ENCODE measurements at places on chromosomes 3 and 15.

- no peak for DNase-seq
These were observed 31.3 kb downstream of the LDHAL6B start for GRCh38 chr15:59237924-59238331.

DNA sequence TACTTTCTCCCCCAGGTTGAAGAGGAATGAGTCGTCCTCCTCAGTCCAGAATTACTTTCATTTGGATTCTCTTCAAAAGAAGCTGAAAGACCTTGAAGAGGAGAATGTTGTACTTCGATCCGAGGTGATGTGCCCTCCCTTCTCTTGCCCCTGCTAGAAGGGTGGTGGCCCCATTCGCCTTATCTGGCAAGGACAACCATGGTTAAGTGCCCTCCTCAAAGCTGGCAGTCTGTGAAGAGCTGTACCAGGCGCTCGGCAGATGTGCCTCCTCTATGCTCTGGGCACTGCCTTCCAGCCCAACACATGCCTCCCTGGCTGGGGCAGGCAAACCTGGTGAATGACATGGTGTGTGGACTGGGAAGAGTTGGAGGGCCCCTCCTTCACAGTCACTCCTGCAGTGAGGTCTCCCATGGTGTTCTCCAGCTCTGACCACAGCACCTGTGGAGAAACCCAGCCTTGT is 77.0 kb downstream of the CCK start:
- no peak for DNase-seq

DNA sequence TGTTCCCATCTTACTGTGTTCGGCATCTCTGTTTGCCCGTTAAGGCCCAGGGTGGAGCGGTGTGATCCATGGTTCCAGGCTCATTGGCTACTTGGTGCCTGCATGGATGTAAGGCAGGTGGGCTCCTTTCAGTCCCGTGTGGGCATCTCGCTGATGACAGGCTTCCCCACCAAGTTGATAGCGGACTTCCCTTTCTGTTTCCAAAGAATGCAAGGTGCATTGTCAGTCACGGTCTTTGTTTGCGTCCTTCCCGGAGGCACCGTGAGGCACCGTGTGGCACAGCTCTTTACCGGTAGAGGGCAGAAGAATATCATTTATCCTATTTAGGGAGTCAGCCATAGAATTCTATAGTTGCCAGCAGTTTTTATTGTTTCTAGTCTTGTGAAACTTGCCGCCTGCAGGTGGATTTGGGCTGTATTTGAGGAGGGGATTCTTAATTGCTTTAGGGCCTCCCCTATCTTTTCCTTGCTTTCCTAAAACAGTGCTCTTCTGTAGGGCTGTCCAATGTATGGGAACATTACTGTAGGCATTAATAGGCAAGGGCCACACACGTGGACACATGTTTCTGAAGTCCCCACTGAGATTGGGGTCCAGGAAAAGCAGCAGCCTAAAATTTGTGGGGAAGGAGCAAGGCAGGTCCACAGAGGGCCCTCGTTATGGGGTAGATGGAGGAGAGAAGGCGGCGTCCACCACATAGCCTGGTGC is 244.1 kb downstream of the SLCO3A1 start:
- no peak for DNase-seq

DNA sequence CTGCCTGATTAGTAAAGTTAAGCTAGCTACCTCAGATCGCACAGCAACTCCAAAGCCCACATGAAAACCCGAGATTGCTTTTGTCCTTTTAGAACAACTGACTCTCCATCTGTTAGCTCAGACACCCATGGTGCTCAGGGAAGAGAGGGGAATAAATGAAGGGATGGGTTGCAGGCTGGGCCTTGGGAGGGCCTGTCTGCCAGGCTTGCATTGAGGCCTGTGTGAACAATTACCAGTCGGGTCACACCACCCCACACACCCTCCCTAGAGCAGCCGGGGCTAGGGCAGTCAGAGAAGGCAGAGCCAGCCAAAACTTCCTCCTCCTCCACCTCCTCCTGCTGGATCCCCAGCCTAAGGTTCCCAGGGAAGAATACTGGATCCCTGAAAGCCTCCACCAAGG is 8.8 kb upstream of the PRKAR2A start:
- DNase-seq: no peak

GRCh38 chr3:135348690-135349089 is 553.6 kb downstream of the EPHB1 start:
- no peak for DNase-seq

DNA sequence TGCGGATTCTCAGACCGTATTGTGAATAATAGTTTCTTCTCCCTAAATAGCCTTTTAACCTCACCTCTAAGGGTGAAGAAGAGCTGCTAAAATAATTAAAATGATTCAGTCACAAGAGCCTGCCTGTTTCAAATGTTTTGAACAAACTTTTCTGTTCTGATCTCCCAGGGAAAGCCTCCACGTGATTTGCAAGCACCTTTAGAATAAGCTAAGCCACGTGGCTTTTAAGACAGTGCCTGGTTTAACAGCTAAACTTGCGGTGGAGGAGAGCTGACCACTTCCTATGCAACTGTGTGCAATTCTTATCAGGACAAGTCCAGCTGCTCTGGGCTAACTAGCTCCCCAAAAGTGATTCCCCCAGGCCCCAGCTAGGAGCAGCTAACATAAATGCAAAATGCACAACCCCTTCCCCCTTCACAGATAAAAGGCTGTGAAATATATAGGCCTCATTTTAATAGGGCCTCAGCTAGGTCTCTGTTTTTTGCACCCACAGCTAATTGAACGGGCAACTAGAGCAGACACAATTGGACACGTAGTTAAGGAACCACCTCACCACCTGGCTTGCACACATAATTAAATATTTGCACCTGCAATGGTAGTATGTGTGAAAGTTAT is 401.2 kb upstream of the NR2F2 start:
- DNase-seq: no peak

DNA sequence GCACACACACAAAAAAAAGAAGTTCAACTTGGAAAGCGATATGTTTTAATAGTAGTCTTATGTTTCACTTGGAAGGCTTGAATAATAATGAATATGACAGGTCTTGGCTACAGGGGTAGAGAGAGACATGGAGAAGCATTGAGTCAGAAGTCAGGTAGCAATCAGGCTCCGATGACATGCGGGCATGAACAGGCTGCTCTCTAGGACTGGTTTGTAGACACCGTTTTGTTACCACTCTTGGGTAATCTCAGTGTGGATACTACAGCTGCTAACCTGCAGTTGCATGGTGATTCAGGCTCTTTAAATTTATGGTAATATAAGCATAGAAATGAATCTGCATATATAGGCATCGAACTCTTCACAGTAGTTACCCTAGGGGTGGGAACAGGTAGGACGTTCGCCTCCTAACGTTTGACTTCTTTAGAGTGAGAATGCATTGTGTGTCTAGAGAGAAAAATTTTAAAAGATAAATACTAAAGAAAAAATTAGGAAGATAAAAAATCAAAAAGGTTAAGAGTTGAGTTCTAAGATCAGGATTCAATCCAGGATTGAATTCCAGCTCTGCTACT is 241.6 kb upstream of the KBTBD8 start:
- no peak for DNase-seq

DNA sequence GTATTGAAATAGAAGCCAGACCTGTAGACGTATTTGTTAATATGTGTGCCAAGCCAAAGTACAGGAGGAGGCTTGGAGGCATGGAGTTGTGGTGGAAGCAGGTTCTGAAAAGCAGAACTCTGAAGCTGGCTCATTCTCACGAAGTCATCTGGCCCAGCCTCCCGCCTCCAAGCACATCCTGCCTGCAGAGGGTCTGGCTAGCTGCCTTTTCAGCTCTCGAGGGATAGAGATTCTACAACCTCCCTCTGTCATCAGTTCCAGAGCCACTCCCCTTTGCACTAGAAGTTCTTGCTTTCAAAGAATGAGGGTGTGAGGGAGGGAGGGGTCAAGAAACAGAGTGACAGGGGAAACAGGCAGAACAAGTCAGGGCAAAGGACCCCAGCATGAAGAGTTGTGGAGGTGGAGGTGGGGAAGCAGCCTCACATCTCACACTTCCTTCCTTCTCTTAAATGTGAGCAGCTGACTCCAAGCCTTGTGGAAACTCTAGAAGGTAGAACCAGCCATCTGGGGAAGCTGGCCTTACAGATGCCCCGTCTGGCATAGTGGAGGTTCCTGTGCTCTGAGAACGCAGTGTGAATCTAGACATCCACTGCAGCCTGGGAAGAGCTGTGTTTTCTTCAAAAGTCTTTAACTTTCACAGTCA is 95.3 kb downstream of the SLC49A4 start:
- peak; percentile 37 for DNase-seq

DNA sequence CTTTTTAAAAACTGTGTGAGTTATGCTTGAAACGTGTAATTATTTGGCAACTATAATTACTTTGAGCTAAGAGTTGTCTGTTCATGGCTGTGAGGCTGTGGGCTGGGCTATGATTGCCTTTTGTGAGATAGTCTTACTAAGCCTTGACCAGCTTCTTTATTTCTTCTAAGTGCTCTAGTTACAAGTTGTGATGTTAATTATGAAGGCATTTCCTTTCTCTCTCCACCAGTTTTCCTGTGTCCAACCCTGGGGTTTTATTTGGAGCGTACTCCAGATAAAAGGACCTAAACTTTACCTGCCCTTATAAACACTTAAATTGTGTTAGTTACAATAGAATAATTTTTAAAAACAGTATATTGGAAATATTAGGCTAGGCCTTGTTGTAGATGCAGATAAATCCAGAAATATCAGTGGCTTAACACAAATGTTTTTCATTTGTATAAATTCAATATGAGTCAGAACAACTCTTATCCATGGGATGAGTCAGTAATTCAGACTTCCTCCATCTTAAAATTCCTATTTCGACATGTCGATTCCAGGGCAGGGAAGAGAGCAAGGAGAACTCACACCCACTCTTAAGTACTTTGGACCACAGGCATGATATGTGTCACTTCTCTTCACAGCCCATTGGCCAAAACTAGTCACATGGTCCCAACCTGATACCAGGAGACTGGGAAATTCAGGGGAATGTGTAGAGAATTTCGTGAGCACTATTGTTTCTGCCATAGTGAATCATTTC is 17.0 kb downstream of the TMEM62 start:
- DNase-seq: peak; percentile 77

DNA sequence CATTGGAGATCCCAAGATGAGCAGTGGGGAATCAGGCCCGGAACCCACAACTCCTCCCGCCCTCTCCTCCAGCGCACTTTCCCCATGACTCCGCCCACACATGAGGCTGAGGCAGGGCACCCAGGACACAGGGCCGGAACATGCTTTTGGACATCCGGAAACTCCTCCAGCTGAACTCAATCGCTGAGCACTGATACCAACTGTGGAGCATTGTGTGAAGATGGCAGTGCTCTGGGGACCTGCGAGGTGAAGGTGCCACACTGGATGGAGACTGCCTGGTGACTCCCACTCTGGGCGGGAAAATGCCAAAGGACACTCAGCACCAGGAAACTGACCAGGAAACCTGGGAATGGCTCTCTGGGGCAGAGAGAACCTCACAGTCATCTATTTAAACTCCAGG is 189.1 kb downstream of the FAM43A start:
- no peak for DNase-seq

DNA sequence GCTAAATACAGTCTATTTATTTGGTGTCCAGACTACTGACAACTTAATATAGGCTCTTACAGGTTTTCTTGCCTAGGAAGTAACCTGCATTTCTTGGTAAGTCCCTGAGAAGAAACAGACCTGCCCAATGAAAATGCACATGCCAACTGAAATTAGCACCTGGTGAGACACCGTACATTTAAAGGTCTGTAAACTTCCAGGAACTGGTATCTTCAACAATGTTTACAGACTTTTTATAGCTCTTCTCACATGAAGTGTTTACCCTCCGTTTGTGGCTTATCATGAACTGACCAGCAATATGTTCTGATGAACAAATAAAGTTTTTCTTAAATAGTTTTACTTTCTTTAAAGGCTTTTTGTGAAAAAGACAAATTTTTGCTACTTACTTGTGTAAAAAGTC is 93.3 kb downstream of the PCCB start:
- DNase-seq: no peak

- DNase-seq: no peak
These were observed 41.7 kb downstream of the ARIH1 start for GRCh38 chr15:72515591-72516389.

- no peak for DNase-seq
These were observed 34.9 kb upstream of the NRROS start for GRCh38 chr3:196604548-196604947.

DNA sequence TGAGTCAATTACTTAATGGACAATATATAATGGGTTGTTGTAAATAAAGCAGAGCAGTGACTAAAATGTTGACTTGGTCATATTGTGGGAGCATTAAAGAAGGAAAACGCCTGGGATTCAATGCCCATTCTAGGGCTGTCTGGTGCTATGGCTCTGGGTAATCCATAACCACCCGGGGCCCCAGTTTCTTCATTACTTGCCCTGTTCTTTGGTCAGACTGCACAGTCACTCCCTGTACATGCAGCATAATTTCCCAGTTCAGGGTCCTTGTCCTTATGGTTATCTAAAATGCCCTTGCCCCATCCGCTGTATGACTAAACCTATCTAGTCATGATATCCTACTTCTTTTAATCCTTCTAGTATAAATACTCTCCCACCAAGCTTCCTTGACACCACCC is 27.5 kb upstream of the DENND4A start:
- no peak for DNase-seq

- no peak for DNase-seq
These were observed 16.5 kb upstream of the CYP11A1 start for GRCh38 chr15:74383695-74384565.

DNA sequence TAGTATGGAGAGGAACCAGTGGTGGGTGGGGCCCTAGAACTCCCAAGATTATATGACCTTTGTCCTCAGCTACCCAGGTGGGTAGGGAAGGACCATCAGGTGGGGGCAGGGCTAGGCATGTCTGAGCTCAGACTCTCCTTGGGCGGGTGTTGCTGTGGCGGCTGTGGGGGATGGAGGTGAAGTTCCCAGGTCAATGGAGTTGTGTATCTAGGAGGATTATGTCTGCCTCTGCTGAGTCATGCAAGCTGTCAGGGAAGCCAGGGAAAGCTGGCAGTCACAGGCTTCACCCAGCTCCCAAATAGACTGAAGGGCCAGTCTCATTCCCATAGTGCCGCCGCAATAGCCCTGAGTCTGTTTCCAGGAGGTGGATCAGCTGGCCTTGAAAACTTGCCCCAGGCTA is 139.7 kb upstream of the CFAP20DC start:
- no peak for DNase-seq

DNA sequence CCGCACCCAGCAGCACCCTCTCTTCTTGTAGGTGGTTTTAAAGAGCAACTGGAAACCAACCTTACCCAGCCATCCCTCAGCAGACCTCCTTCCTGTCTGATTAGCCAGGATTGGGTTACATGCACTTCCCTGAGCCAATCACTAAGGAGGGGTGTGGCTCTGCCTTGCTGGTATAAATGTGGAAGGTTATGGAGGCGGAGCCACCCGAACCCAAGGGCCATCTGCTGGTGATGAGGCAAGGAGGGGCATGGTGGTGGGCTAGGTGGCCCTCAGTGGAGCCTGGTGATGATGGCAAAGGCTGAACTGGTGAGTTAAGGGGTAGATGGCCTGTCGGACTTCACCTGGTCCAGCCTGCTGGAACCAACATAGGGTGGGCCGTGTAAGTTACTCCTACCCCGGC is 39.8 kb downstream of the CCDC33 start:
- DNase-seq: no peak

- DNase-seq: peak; percentile 24
These were observed 299.8 kb upstream of the EPHA3 start for GRCh38 chr3:88807491-88808105.
